ENCODE measurements at places on chromosomes 3 and 15. TPM values are rescaled to one million over a fixed set of nuclear protein-coding genes. Genes with fewer than 3 reads are reported as not detected.

Gene ARHGAP11A
- 66.6 TPM for polyA plus RNA-seq

Gene TM4SF1
- polyA plus RNA-seq = 0.08 TPM

Gene SCAP
- polyA plus RNA-seq = 47.9 TPM

Gene TERC
- not detected for polyA plus RNA-seq

Gene KY
- not detected for polyA plus RNA-seq

Gene LMLN
- polyA plus RNA-seq = 8.5 TPM

Gene RUVBL1
- polyA plus RNA-seq = 113 TPM

Gene DUOX2
- 0.05 TPM for polyA plus RNA-seq

Gene SAMD7
- polyA plus RNA-seq = not detected

Gene CP
- 0.30 TPM for polyA plus RNA-seq

Measured in K562 (cell line).